ENCODE measurements at places on chromosomes 12 and 14. TPM values are rescaled to one million over a fixed set of nuclear protein-coding genes. Genes with fewer than 3 reads are reported as not detected.
A peak's percentile ranks its signal among the peaks of the same experiment; 100 is the strongest.

Gene PDE3A
- total RNA-seq = 194 TPM

Gene KRT77
- total RNA-seq = not detected

GRCh38 chr14:22168092-22168955 is 420.7 kb downstream of the DAD1 start:
- ATAC-seq = no peak

GRCh38 chr14:69574263-69574953 is at the start of gene CCDC177:
CCDC177 (minus strand) TSS chr14:69574871; CDS start chr14:69573622, 1,249 bp downstream.
- ATAC-seq = peak; percentile 27

DNA sequence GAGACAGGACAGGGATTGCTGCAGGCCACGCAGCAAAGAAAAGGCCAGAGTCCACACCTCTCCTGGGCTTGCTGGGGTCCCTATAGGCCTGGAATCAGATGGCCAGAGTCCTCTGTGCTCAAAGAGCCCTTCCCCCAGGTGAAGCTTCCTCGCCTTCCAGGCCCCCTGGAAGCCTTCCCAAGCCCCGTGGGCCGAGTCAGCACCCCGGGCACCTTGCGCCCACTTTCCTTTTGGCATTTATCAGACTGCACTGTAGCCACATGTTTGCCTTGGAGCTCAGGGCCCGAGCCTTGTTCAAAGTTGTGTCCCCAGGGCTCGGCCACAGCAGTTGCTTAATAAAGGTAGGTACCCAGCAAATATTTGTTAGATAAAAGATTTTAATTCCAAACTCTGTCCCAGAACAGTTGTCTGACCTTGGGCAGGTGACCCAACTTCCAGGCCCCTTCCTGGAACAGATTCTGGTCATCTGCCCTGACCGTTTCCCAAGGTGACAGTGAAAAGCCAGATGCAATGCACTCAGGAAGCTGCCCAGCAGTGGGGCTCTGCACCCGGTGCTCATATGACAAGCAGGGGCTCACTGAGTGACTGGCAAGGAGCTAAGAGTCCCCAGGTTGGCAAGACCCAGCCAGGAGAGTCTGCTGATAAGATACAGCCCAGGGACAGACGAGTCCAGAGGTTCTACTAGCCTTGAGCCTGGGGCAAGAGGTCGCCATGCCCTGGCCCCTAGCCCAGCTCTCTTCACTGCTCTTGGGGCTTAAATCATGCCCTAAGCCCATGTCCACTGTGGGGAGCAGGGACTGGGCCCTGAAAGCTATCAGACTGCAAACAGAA is 81.2 kb downstream of the PITPNM2 start:
- no peak for ATAC-seq

DNA sequence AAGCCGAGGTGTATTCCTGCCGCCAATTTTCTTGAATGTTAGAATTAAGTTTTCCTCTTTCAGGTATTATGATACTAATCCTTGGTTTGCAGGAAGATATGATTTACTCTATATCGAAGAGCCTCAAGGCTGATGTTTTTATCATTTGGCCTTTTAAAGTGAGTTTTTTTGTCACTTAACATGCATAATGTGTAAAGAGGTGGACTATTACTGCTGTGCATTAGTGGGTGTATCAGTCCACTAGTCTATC is 11.1 kb upstream of the TMPO start:
- ATAC-seq = no peak

GRCh38 chr12:109500406-109501185 is 23.2 kb downstream of the UBE3B start:
- no peak for ATAC-seq

Gene KIAA0586
- 19.8 TPM for total RNA-seq

- ATAC-seq = no peak
Measured at GRCh38 chr12:106999446-106999845, 12.5 kb upstream of the MTERF2 start.

DNA sequence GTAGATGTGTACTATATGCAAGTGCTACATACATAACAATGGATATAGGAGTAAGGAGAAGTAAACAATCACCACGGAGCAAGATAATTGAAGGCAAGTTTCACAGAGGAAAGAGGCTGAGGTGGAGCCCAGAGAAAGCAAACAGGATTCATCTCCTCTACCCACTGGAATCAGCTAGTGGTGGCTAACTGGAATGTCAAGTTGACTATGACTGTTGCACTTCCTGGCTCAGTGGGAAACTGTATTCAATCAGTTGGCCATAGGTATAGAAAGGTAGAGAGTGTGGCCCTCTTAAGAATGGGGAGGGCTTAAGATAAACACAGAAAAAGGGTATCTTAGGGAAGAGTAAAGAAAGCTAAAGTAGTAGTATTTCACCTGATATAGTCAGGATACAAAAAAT is 62.4 kb downstream of the MAP4K5 start:
- no peak for ATAC-seq

DNA sequence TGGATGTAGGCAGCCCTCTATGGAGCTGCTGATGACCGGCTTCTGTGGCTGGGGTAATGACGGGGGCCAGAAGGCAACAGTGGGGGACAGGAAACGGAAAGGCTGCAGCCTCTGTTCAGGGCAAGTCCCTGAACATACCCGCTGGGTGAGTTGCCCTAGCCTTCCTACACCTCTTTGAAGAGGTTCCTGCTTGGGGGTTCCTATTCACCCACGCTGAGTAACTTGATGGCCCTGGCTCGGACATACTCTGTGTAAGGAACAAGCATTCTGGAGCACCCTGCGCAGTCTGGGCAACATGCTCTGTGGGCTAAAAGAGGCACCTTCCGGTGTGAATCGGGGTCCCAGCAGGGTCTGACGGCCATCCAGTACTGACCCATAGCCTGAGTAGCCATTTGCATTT is 17.7 kb upstream of the GSC start:
- ATAC-seq = no peak

Gene SLC41A2
- total RNA-seq = 37.4 TPM

DNA sequence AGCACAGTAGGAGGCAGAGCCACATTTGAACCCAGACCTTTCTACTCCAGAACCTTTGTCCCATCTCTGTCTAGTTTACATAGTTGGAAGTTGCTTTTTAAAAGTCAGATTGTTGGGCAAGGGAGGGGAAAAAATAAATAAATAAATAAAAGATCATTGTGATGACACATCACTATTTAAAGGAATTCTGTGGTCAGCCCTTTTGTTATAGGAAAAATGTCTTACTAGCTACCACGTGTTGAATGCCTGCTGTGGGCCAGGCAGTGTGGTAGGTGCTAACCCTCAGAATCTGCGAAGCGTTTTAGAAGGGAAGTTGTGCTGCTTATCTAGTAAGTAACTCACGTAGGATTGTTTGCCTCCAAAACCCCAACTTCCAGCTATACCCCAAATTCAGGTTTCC is 62.3 kb downstream of the BHLHE41 start:
- no peak for ATAC-seq

Gene LHX5
- total RNA-seq = not detected

DNA sequence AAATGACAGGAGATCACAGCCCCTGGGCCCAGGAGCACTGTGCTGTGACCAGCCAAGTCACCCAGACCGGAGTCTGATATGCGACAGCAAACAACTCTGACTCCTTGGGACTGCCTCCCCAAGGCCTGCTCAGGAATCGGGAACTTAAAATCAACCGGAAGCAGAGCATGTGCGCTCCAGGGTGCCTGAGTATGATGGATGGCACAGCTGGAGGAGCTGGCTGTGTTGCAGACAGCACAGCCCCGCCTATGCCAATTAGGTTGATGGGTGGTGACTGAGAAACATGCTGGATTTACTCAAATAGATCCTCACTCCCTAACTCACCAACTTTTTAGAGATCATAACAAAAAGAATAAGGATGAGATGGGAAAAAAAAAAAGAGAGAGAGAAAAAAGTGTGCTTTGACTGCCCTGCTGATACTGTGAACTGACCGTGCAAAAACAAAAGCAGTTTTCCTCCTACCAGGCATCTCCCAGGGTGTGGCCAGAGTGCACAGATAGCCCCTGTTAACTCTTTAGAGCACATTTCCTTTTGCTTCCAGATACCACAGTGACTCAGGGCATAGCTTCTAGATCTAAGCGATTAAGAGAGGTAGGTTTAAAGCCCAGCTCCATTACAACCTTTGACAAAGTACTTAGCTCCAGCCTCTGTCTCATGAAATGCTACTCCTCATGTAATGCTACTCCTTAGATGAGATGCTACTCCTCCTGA is 27.4 kb upstream of the STON2 start:
- peak; percentile 64 for ATAC-seq

- no peak for ATAC-seq
Measured at GRCh38 chr14:32623300-32624093, 294.4 kb downstream of the AKAP6 start.

GRCh38 chr14:93994919-93995682 is 2.0 kb upstream of the CCDC197 start:
- peak; percentile 89 for ATAC-seq

DNA sequence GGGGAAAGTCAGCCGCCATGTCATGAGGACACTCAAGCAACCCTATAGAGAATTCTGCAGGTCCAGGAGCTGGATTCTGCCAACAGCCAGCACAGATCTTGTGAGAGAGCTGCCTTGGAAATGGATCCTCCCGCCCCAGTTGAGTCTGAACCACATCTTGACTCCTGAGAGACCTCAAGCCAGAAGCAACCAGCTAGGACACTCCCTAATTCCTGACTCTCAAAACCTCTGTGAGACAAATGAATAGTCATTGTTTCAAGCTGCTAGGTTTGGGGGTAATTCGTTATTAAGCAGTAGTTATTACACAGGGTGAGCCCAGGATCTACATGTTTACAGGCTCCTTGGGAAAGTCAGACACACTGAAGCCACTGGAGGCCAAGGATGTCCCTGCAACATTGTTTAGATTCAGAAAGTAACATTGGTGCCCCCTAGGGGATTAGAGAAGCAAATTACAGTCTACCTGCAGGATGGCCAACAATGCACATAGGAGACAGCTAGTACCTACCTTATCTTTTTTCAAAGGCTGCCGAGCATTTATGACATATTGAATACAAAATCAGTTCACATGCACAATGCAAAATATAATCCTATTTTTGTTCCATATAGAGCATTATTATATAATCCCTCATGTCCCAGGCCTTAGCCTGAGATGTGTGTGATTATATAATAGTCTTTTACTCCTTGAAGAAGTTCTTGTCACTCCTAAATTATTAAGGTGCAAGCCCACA is 57.9 kb upstream of the FICD start:
- no peak for ATAC-seq

DNA sequence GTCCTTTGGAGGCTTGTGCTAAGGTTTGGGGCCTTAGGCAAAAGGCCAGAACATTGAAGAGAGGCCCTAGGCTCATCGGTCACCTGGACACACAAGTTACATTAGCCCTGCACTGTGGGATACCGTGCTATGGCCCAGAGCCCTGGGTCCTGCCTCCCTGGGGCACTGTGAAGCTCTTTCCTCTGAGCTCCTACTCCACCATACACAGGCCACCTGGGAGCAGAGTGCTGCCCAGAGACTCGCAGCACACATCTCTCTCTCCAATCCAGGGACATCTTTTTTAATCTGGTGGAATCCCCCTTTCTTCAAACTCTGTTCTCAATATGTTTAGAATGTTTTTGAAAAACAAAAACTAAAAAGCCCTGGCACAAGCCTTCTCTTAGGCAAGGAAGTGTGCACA is 314.2 kb upstream of the RGS6 start:
- no peak for ATAC-seq

DNA sequence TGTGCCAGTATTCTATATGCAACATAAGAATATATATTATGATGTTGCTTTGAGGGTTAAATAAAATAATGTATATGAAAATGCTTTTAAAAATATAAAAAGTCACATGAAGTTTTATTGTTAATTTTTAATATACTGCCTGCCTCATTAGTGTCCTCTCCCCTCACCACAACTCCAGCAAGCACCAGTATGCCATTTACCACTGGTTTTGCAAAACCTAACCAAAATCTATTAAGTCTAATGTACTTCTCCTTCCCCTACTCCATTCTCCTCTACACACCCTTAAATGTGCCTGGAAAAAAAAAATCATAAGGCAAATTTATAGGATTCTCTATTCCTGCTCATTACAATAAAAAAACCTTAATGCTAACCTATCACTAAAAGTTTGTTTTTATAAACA is 24.0 kb upstream of the GNG2 start:
- no peak for ATAC-seq

GRCh38 chr14:28778138-28779117 is 11.8 kb downstream of the FOXG1 start:
- no peak for ATAC-seq

Gene TMEM52B
- total RNA-seq = 1.2 TPM

DNA sequence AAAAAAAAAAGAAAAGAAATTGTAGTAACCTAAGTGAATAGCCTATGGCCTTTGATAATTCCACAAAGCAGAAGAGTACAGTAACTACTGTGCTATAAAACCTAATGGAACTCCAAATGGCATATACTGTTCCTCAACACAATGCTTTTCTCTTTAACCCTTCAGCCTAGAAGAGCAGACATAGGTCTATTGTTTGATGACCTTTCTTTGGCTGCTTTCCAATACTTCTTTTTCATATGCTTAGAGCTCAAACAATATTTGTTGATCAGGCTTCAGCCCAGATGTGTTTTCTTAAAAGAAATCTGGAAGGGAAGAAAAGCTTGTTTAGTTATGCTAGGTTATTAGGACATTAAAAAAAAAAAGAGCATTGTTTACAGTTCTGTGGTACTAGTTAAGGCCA is 116.4 kb downstream of the NTN4 start:
- no peak for ATAC-seq

Gene GPRC5D
- total RNA-seq = not detected

- ATAC-seq = peak; percentile 95
Measured at GRCh38 chr12:26239122-26239851, 43.9 kb downstream of the SSPN start.

DNA sequence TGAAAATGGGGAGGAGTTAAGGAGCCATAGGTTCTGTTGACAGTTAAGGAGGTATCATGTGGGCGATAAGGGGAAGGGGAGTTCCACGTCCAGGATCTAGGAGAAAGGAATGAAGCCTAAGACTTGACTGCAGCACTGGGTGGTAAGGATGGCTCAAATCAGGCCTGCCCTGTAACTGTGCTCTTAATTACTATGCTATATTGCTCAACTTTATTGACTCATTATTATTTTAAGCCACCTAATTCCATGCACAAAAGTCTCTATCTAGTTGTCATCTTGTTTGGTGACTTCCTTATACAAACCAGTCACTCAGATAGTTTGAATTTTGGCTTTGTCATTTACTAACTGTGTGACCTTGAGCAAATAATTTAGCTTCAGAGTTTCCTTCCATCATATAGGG is 242.1 kb upstream of the ARHGAP5 start:
- no peak for ATAC-seq

DNA sequence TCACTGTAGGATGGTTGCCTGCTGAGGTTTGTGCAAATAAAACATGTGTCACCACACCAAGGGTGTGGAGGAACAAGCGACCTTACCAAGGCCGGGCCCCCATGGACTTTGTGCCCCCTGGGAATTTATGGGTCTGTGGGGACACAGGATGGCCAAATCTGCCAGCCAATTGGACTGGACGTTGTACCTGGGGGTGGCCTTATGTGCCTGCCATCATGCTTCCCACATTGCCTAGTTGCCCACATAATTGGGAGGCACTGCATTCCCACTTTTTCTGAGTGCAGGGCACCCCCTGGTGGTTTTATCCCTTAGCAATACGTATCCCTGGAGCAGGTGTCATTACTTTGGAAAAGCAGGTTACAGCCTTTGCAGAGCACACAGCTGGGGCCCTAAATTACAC is 92.6 kb upstream of the TMPO start:
- no peak for ATAC-seq

Gene PRIMA1
- total RNA-seq = 14.0 TPM
